Activated naive CD8-positive, alpha-beta T cell treated with anti-CD3 and anti-CD28 coated beads for 36 hours (primary cell): ENCODE measurements at places on chromosomes 12 and 14. TPM values are rescaled to one million over a fixed set of nuclear protein-coding genes. Genes with fewer than 3 reads are reported as not detected.

The P3H3 gene
- 0.36 TPM for total RNA-seq

The NUAK1 gene
- not detected for total RNA-seq

The TAS2R8 gene
- total RNA-seq = not detected

DNA sequence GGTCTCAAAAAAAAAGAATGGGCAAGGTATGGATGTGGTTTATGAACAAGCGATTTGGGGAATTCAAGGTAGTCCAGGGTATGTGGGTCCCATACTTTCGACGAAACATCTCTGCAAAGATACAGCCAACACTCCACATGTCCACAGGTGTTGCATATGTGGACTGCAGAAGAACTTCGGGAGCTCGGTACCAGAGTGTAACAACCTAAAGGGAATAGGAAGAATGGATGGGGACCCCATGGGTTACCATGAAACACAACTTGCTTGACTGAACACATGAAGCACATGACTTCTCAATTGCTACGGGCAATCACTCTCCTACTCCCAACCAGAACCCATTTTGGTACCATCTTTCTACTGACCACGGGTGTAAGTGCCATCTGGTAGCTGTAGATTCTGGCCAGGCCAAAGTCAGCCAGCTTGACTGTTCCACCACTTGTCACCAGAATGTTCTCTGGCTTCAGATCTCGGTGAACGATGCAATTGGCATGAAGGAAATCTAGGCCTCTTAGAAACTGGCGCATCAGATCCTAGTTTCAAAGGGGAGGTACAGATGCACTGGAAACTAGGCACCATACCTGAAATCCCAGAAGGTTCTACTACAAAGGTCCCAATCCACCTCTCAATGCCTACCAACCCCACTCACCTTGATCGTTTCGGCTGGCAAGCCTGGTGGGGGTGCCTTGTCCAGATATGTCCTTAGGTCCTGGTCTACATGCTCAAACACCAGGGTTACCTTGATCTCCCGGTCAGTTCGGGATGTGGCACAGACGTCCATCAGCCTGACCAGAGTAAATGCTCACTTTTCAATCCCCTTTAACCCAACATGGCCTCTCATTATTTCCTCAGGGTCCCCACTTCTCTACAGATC is 1.3 kb downstream of the CDK4 start:
- no peak for DNase-seq

GRCh38 chr12:115010324-115010995 is 326.5 kb upstream of the TBX3 start:
- DNase-seq = no peak

GRCh38 chr12:40055228-40055579 is 50.7 kb downstream of the SLC2A13 start:
- DNase-seq = no peak
